ENCODE measurements at places on chromosomes 1 and 21.

DNA sequence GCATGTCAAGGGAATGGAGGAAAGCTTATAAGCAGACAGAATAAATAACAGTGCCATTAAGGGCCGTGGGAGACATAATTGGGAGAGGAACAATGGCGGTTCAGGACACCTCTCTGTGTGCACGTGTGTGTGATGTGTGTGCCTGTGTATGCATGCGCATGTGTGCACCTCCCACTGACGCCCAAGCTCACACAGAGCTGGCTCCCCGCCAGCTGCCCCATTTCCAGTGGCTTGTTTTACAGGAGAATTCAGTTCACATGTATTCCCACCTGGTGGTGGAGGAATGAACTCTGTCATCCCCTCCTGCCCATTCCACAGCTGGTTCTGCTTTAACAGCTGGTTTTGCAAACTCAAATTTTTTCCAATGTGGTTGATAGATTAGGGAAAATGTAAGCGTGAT is 262.2 kb downstream of the AJAP1 start:
- no peak for DNase-seq

DNA sequence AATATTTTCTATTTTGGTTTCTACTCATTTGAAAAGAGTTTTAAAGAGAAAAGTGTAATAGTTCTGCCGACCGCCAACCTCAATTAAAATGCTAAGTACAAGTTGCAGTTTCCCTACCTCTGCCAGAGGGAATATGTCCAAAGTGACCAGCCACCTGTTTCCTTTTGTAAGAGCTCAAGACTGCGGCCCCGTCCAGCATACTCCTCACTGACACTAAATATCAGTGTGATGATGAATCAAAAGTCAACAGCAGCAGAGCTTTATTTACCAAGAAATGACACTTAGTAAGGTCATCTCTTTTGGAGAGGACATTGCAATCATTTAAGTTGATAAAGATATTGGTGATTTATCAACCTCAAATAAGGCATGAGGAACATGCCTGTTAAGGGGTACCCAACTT is 57.4 kb upstream of the NRIP1 start:
- DNase-seq, result no peak

DNA sequence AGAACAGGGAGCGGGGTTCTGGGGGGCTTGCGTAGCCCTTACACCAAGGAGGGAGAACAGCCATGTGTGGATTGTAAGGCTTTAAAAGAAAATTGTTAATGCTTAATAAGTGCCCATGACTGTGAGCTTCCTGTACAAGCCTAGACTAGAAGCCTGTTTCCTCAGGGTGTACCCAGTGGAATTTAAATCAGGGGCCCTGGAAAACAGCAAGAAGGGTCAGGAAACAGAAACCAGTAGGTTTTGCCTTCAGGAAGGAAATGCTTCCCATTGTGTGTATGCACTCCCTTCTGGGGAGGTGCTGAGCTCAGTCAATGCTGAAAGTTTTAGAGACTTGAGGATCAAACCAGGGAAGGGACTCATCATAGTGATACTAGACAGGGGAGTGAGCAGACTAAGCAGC is 12.7 kb downstream of the UTP11 start:
- DNase-seq, result no peak

DNA sequence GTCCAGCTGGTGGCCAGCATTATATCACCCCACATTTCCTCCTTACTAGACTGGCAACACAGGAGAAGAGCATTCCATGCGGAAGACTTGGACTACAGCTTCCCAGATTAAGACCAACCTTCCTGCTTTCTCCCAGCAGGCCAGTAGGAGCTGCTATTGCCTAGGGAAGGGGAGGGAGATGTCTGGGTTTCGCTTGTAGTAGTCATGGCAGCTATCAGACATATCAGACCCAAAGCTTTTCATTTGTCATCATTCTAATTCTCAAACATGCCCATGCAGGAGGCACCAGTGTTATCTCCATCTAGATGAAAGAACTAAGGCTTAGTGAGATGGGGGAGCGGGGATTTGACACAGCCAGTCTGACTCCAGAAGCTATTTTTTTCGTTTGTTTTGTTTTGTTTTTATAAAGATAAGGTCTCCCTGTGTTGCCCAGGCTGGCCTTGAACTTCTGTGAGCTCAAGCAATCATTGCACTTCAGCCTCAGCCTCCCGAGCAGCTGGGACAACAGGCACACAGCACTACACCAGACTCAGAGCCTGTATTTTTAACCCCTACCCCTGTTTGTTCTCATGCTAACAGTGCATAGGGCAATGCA is 4.5 kb downstream of the PLA2G2A start:
- peak; percentile 8 for DNase-seq

DNA sequence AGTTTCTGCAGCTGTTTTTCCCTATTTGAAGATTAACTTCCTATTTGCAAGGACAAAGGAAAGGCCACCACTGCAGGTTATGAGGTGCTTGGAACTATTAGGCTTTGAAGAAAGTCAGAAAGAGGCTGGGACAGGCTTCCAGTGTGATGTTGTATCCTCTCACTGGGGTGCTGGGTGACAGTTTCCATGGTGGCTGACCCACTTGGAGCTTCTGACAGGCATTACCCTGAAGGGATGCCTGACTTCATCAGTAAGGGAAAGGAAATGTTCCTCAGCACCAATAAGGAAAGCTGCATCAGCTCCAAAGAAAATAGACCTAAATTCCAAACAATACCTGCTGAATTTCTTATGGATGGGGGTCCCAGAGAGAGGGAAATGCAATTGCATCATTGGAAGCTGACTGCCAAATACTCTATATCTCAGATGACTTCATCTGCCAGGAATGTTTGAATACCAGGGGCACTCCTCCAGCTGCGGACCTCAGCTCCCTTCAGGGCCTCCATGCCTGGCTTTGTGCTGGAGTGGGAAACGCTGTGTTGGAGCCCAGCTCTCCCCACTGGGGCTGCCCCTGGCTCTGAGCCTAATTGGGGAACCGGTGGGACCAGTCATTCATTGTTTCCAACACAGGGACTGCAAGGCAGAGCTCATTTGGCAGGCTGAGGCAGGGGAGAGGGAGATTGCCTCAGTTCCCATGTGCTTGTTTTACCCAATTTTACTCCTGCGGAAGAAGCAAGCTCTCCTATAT is 76.6 kb downstream of the RGL1 start:
- DNase-seq, result no peak

Data from hippocampal formation (tissue), 2 donors.